Midbrain (tissue), 1 donor: ENCODE measurements at places on chromosomes 13 and 19.

- no peak for DNase-seq
Observed at GRCh38 chr13:21450936-21451335, 8.2 kb downstream of the ZDHHC20 start.

- no peak for DNase-seq
Observed at GRCh38 chr13:91894316-91894715, 495.9 kb downstream of the GPC5 start.

DNA sequence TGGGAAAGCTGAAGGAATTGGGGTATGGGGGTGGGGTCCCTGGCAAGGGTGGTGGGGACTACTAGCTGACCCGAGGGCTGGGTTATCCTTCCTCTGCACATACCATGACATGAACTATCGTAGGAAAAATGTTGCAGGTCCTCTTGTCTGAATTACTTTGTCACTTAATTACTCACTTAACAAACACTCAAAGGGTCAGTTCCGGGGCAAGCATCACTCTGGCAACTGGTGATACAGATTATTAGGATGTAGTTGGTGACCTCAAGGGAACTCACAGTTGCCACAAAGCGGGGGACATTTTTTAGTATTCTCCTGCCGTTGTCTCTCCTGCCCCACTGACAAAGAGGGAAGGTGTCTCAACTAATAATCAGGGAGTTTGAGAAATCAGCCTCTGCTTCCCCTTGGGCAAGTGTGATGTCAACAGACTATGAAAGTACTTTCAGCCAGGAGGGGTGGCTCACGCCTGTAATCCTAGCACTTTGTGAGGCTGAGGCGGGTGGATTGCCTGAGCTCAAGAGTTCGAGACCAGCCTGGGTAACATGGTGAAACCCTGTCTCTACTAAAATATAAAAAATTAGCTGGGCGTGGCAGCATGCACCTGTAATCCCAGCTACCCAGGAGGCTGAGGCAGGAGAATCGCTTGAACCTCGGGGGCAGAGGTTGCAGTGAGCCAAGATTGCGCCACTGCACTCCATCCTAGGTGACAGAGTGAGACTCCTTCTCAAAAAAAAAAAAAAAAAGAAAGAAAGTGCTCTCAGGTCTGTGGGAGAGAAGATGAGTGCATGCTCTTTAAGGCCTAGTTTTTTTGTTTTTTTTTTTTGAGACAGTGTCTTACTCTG is 10.3 kb downstream of the DNAJB1 start:
- no peak for DNase-seq

- DNase-seq = no peak
Observed at GRCh38 chr13:21055511-21056045, 5.8 kb downstream of the LATS2 start.
